ENCODE measurements at places on chromosomes 5 and 9. TPM values are rescaled to one million over a fixed set of nuclear protein-coding genes. Genes with fewer than 3 reads are reported as not detected.

Gene ZBED3
- total RNA-seq = 0.09 TPM

Gene MTAP
- 20.3 TPM for total RNA-seq

- DNase-seq = no peak
These were observed 5.9 kb downstream of the CYFIP2 start for GRCh38 chr5:157271740-157272271.

DNA sequence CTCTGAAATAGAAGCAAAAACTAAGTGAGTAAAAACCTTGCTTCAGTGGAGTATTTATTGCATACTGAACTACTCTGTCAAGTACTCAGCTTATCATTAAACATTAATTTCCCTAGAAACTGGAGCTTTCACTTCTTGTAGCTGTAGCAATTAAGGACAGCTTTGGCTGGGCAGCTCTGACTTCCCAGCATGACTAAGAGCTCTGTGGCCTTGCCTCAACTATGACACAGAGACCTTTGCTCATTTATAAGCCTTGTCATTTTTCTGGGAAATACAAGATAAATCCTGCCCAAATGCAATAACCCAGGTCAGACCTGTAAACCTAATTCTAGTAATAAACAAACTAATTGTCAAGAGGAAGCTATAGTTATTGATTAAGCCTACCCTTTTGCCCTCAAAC is 65.4 kb upstream of the STK32A start:
- DNase-seq = no peak

Gene FOXD4
- total RNA-seq = 0.24 TPM

Gene LRRC70
- total RNA-seq = 0.71 TPM

GRCh38 chr5:113293975-113294310 is 140.8 kb downstream of the TSSK1B start:
- DNase-seq = no peak

GRCh38 chr5:53560028-53560427 is 411 bp upstream of the NDUFS4 start:
- DNase-seq = no peak

- DNase-seq = no peak
These were observed 11.7 kb downstream of the DNM1 start for GRCh38 chr9:128214571-128215490.
